ENCODE measurements at places on chromosomes 2 and 18.

GRCh38 chr2:210366675-210367080, 51.7 kb upstream of the MYL1 start:
- peak; percentile 32 for DNase-seq

DNA sequence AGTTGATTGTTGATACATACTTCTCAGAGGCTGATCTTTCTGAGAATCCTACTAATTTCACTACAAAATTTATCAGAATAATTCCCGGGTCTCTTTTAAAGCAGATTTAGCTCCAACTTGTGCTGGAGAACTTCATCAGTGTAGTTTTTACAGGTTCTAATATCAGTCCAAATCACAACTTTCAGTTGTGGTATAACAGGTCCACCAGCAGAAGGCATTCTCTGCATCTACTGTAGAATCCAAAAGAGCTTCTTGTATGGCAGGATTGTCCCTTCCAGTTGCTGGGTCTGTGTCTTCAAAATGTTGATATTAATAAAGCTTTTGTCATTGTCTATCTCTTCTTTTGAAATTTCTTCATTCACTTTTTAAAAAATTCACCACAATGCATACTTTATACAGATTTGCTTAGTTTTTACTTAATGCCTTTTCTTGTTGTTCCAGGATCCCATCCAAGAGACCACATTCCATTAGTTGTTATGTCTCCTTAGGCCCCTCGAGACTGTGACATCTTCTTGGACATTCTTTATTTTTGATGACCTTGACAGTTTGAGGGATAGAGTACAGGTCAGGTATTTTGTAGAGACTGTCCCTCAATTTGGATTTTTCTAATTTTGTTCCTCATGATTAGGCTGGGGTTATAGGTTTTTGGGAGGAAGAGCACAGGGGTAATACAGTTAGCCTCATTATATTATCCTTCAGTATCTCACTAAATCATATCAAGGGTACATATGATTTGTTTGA, 490.5 kb upstream of the MEX3C start:
- no peak for DNase-seq

DNA sequence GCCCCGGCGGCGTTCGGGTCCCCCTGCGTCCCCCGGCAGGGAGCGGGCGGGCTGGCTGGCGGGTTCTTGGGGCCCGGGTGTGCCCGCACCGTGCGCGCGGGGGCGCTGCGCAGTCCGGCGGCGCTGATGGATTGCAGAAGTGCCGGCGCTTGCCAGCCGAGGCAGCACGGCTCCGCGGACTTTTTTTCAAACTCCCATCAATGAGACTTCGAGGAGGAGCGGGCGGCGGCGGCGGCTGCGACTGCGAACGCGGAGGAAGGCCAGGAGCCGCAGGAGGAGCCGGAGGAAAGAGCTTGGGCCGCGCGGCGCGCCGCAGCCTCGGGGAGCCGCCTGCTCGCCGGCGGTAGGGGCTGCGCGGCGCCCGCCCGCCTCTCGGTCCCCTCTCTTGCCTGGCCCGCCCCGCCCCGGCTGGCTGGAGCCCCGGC, at the start of gene GLI2:
TSS of gene GLI2 (plus strand) at position 123 of the 425 bp plus-strand sequence. CDS start 61,453 bp downstream, outside the sequence.
- DNase-seq, result peak; percentile 93

- peak; percentile 68 for DNase-seq
These were observed 23.5 kb upstream of the C18orf32 start for GRCh38 chr18:49510393-49511115.

DNA sequence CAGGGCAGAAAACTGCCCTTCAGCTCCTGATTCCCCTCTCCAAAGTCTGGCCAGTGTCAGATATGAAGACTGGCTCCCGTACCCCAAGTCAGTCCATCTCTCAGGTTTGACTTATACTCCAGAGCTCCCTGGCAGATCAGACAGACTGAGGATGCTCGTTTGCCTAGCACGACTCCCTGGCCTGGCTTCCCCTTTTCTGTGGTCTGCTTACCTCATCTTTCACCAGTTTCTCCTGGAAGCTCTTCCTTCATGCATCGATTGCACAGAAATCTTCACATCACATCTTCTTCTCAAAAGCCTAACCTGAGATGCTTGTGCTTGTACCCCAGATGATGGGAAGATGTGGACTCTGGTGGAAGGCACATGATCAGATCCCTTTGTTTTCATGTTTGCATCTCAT, 387.9 kb upstream of the POU3F3 start:
- DNase-seq, result no peak

DNA sequence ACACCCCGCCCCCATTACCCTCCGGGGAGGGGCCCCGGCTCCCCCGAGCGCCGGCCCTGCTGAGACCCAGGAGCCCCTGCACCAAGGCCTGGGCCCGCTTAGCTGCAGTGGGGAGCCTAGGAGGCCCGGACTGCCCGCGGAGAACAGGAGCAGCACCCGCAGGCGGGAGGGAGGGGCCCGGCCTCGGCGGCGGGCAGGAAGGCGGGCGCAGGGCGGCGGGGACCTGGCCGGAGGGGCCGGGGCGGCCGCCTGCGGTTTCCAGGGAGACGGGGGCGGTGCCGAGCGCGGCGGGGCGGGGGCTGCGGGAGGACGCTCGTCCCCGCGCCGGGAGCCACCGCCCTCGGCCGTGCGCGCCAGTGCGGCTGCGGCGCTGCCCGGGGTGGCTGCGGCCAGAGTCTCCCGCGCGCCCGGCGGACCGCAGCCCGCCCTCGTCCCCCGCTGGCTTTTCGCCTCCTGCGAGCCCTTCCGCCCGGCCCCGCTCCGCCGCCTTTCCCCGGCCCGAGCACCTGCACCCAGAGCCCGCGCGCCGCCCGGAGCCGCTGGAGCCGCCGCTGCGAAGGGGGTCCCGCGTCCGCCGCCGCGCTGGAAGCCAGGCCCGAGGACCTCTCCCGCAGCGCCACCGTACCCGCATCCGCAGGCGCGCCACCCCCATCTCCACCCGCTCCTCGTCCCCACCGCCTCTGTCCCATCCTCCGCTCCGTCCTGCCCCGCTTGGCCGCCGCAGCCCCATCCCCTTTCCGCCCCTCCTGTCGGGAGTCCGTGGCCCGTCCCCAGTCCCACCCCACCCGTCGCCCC, 17.2 kb downstream of the GPC1 start:
- DNase-seq, result peak; percentile 71

- DNase-seq, result no peak
These were observed 52.1 kb upstream of the FAHD2A start for GRCh38 chr2:95350368-95350767.

DNA sequence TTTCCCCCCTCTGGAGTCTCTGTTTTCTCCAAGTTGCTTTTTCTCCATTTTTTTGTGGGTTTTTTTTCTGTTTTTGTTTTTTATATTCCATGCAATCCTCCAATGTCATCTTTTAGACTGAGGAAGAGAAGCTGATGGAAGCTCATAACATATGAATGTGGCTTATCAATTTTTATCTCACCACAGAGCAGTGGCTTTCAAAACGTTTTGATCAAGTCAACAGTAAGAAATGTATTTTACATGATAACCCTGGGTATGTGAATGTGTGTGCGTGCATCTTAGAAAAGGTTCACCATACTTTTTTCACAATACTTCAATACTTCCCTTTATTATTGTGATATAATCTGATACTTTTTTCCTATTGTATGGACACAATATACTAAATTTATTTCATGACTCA, 64.6 kb upstream of the CDCA7 start:
- no peak for DNase-seq

- DNase-seq, result peak; percentile 85
These were observed 111.4 kb downstream of the FEZ2 start for GRCh38 chr2:36486521-36487044.

DNA sequence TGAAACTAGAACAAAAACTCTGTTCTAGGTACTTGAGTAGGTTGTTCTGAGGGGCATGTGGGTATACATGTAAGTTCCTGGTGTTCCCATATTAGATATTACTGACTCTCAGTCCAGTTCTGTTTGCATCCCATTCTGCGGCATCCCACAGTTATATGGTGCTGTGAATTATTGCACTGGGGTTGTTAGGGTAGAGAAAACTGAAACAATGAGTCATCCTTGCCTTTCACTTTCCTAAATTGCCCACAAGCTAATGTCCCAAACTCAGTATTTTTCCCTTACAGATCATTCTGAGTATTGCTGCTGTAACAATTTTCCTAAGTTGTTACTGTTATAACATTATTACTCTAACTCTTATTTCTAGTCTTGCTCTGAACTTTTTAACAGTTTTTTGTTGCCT, 3.0 kb downstream of the WDR75 start:
- DNase-seq, result peak; percentile 22

GRCh38 chr2:26710743-26711456, 18.4 kb downstream of the KCNK3 start:
- no peak for DNase-seq

- no peak for DNase-seq
These were observed 10.1 kb downstream of the COL4A4 start for GRCh38 chr2:227153758-227154486.

DNA sequence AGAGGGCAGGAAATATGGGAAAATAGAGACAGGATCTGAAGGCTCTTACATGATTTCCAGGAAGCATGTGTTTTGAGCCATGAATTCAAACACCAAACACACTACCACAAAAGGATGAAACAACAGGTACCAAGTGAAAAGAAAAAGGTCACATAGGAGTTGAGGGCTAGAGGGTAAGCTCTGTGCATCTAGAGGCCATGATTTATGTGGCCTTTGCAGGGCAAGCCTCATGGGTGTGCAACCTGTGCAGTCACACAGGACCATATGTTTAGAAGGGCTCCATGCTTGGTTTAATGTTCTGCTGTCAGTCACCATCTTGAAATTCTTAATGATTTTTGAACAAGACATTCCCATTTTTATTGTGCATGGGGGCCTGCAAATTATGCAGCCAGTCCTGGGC, 134.5 kb upstream of the CCDC68 start:
- no peak for DNase-seq

- DNase-seq, result no peak
These were observed 7.7 kb downstream of the ZBTB14 start for GRCh38 chr18:5287854-5288253.

DNA sequence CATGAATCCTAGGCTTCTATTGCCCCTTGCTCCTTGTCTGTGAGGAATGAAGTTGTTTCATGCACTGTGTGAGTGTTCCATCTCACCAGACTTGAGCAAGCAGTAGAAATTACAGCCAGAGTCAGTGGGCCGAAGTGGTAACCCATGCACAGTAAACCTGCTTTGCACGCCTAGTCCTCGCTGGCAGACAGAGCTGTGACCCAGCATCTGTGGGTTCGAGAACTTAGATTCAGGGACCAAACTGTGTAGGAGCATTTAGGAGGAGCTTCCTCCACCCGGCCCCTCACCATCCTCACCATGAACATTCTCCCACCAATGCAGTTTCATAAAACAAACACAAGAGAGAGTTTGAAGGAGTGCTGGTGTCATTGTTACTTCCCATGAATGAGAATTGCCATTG, 21.6 kb upstream of the TEX51 start:
- no peak for DNase-seq

- DNase-seq, result no peak
These were observed 45.7 kb downstream of the HDAC4 start for GRCh38 chr2:239355139-239355538.

DNA sequence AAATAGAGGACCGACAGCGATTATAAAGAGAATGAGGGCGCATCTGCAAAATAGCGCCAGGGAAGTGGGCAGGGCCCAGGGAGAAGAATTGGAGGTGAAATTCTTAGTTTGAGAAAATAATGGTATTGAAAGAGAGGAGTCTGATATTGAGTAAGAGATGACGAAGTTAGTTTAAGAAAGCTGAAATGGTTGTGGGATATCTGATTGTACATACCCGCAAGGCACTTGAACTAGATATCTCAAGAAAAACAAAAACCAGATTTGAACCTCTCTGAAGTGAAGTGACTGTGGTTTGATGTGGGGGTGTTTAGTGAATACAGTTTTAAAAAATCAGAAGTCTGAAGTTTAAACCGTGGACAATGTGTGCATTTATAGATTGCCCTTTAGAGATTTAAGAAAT, 38.9 kb downstream of the ZNF532 start:
- no peak for DNase-seq

- DNase-seq, result no peak
These were observed 18.6 kb downstream of the SMAD2 start for GRCh38 chr18:47911877-47912276.

DNA sequence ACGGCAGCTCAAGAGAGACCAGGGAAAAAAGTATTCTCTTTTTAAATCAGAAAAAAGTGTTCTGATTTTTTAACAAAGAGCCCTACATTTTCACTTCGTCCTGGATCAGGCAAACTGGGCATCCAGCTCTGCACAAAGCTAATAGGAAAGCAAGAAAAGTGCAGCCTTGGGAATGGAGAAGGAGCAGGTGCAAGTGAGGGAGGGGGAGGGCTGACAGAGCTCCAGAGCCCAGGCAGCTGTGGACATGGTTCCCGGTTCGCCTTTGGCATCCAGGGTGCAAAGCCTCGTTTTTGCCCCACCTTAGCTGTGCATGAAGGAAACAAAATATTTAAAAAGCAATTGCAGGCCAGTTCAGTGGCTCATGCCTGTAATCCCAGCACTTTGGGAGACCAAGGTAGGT, 82.2 kb downstream of the FAM124B start:
- DNase-seq, result no peak

DNA sequence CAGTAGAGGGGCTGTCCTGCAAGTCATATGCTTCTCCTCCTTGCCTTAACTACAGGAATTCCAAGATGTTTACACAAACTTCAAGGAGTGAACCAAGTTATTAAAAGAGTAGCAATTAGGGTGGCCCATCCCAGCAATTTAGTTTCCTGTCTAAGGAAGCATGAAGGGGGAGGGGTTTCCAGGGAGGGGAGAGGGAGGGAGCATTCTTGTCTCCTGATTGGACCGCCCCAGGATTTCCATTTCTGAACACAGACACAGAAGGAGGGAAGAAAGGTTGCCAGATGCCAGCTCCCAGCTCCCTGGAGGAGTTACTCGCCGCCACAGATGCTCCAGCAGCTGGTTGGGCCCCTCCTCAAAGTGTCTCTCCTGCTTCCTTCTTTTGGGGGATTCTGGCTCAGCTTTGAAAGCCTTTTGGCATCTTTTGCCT, 107.6 kb downstream of the TRIB2 start:
- no peak for DNase-seq

DNA sequence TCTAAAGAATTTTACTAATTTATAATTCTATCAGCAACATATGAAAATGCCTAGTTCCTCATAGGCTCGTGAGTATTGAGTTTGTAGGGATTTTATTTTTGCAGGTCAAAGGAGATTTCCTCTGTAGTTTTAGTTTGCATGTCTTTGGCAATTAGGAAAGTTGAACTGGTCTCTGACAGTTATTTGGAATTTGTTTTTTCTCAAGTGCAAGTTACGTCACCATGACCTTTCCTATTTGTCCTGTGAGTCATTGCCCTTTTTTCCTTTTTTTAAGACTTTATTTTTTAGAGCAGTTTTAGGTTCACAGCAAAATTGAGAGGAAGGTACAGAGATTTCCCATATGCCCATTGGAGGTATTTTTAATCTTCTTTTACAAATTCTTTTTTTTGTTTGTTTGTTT, 29.0 kb downstream of the RAMP1 start:
- peak; percentile 68 for DNase-seq

- no peak for DNase-seq
These were observed 497.9 kb upstream of the RAB6C start for GRCh38 chr2:129481306-129482219.

- peak; percentile 75 for DNase-seq
These were observed 104.0 kb downstream of the COBLL1 start for GRCh38 chr2:164737612-164738081.
